ENCODE measurements at places on chromosomes 12 and 14.

GRCh38 chr14:21070610-21071224, 613 bp downstream of the ARHGEF40 start:
- peak; percentile 44 for DNase-seq

- no peak for DNase-seq
Observed at GRCh38 chr14:89408907-89409700, 7.9 kb downstream of the FOXN3 start.

DNA sequence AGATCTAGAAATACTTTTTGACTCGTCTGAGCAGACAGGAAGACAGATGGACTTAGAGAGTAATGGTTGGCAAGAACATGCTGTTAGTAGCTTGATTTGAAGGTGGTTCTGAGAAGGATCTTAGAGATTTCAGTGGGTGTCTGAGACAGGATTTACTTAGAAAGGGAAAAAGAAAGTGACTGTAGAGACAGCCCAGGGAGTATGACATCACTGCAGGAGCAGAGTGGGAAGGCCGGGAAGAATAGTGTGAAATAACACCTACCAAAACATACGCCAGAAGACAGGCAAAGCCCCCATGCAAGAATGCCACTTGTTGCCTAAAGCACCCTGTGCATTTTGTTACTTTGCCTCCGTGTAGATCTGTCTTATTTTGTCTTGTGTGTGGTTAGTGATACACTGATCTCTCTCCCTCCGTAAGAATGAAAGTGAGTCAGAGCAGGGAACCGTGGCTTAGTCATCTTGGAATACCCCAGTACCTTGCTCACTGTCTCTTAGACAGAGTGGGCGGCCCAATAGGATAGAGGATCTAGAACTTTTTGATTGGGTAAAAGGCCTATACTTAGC, 161.3 kb upstream of the IFNG-AS1 start:
- DNase-seq: peak; percentile 97

DNA sequence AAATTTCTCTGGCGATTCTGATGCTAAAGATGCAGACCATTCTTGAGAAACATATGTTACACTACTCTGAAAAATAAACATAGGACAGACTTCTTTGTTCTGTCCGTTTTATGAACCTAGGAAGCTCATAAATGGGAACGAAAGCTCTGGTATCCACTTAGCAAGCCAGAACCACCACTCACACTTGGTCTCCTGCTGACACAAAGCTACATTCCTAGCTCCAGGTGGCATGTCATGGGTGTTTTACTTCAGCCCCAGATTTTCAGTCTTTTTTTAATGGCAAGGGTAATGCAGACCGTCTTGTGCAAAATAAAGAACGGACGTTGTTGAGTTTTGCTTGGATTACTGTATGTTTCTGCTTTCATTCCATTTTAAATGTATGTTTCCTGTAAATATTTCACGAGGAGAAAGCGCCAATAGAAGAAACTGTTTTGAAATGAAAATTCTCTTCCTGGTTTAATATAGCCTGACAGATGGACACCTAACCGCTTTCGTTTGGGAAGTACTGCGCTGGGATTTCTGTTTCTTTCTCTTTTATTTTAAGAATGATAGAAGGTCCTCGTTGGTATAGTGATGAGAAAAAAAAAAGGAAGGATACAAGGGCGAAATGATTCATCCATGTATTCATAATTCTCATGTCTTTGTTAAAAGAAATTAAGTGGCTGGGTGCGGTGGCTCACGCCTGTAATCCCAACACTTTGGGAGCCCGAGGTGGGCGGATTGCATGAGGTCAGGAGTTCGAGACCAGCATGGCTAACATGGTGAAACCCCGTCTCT, 871 bp upstream of the COQ5 start:
- DNase-seq: peak; percentile 59

DNA sequence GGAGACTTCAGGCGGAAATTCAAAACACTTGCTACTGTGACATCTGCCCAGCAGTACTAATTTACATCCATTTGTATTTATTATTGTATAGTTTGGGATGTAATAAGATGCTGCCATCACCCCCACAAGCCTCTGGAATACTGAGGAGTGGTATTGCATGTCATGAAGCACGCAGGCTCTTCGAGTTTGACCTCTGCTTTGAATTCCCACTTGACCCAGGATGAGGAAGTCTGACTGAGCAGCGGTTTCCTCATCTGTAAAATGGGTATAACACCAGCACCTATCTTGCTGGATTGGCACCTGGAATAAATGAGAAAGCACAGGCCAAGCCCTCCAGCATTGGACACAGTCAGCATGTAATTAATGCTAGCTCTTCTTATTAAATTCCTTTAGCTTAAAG, 116.0 kb upstream of the DIO3 start:
- DNase-seq: no peak

All from fibroblast of upper back skin (primary cell).